ENCODE measurements at places on chromosomes 2 and 18. TPM values are rescaled to one million over a fixed set of nuclear protein-coding genes. Genes with fewer than 3 reads are reported as not detected.
A peak's percentile ranks its signal among the peaks of the same experiment; 100 is the strongest.

DNA sequence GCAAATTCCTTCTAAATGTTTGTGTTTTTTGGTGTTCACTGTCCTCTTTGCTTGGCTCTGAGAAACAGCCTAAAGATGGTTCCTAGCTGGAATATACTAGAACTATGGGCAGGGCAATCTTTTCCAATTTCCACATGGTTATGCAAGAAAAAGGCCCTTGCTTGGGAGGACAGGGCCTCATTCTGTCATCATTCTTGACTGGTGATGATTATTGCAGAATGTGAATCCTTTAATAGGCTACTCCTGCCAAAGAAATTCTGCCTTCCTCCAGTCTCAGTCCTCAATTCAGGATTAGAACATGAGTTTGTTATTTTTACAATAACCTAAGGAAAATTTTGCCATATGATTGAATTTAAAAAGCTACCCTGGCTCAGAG lies 218.7 kb downstream of the HNMT start:
- no peaks in the 10 kb centered on the region for H3K36me3 ChIP-seq
- H3K27me3 ChIP-seq, result no peaks in the 10 kb centered on the region
- no peaks in the 10 kb centered on the region for H3K4me1 ChIP-seq
- H3K27ac ChIP-seq, result no peak overlapping the region
- H3K4me3 ChIP-seq, result no peak overlapping the region

Gene CMPK2
- 1.1 TPM for total RNA-seq

Gene FBXO15
- total RNA-seq, result 0.77 TPM

- no peak overlapping the region for H3K4me3 ChIP-seq
- H3K4me1 ChIP-seq, result peaks cover 4% of the 10 kb centered on the region
- DNase-seq, result no peak
- H3K27ac ChIP-seq, result no peak overlapping the region
Observed at GRCh38 chr2:157486596-157487270, 42.8 kb upstream of the CYTIP start.

DNA sequence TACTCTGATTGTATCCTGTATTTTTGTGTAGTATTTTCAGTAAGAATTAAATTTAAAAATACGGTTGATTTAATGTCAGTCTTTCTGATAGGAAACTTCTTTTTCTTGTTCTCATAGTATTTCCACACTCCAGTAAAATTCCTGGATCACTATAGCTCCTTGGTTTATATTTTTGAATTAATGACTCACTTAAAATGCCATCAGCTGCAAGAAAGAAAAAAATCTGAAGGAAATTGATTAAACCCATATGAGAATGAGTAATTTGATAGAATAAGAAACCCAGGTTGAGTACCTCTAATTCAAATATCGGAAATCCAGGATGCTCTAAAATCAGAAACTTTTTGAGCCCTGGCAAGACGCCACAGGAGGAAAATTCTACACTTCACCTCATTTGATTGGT lies 186.8 kb upstream of the RND3 start:
- DNase-seq, result no peak
- H3K4me1 ChIP-seq, result no peaks in the 10 kb centered on the region
- H3K4me3 ChIP-seq, result no peak overlapping the region
- no peaks in the 10 kb centered on the region for H3K36me3 ChIP-seq
- no peaks in the 10 kb centered on the region for H3K27me3 ChIP-seq

Gene STAT4
- 54.7 TPM for total RNA-seq

DNA sequence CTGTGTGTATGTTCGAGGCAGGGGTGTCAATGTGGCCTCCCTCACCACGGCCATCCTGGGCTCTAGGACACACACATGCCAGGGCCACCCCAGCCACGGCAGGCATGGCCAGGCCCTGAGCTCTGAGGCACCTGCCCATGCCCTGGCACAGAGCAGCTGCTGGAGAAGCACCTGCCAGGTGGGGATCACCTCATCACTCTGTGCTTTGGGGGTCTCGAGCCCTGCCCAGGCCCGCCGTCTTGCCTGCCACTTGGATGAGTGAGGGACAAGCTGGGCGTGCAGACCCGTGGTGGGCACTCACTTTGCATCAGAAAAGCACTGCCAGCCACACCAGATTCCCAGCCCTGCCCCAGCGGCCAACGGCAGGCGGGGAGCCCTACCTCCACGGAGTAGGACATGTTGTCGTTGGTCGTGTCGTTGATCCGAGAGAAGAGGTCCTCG lies 33.1 kb downstream of the KIF1A start:
- H3K27me3 ChIP-seq, result no peaks in the 10 kb centered on the region
- H3K36me3 ChIP-seq, result no peaks in the 10 kb centered on the region

Gene FAM168B
- 97.6 TPM for total RNA-seq

Gene IL1RN
- total RNA-seq, result 1.2 TPM

GRCh38 chr2:123769001-123769400 lies 256.1 kb upstream of the CNTNAP5 start:
- no peak for DNase-seq
- no peaks in the 10 kb centered on the region for H3K36me3 ChIP-seq
- no peaks in the 10 kb centered on the region for H3K4me1 ChIP-seq
- H3K27me3 ChIP-seq, result no peaks in the 10 kb centered on the region
- no peak overlapping the region for H3K4me3 ChIP-seq

- DNase-seq, result no peak
- no peaks in the 10 kb centered on the region for H3K36me3 ChIP-seq
- no peaks in the 10 kb centered on the region for H3K4me1 ChIP-seq
- no peak overlapping the region for H3K4me3 ChIP-seq
- H3K27ac ChIP-seq, result no peak overlapping the region
Observed at GRCh38 chr18:59308938-59309260, 9.6 kb downstream of the CPLX4 start.

Gene MAPK4
- total RNA-seq, result not detected

DNA sequence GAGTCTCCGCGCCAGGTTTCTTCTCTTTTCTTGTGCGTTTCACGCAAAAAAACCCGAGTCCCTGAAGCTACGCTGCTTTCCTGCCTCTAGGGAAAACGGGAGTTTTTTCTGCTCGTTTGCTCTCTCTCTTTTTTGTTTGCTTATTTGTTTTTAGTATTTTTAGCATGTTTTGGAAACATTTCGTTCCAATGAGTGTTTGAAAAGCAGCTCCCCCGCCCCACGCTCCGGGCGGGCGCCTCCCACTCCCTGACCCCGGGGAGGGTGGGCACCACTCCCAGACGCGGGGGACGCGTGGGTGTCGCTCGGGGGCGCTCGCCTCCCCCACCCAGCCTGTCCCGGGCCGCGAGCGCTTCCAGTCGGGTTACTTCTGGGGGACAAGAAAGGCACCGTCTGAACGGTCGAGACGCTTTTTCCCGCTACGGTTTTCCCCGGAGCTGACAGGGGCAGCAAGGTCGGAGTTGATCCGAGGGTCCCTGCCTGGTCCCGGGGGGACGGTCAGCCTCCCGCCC lies 446 bp upstream of the EFHD1 start:
- no peak overlapping the region for H3K27ac ChIP-seq
- peaks cover 25% of the 10 kb centered on the region for H3K27me3 ChIP-seq
- H3K4me3 ChIP-seq, result peak overlapping the region; percentile 8
- no peaks in the 10 kb centered on the region for H3K4me1 ChIP-seq

DNA sequence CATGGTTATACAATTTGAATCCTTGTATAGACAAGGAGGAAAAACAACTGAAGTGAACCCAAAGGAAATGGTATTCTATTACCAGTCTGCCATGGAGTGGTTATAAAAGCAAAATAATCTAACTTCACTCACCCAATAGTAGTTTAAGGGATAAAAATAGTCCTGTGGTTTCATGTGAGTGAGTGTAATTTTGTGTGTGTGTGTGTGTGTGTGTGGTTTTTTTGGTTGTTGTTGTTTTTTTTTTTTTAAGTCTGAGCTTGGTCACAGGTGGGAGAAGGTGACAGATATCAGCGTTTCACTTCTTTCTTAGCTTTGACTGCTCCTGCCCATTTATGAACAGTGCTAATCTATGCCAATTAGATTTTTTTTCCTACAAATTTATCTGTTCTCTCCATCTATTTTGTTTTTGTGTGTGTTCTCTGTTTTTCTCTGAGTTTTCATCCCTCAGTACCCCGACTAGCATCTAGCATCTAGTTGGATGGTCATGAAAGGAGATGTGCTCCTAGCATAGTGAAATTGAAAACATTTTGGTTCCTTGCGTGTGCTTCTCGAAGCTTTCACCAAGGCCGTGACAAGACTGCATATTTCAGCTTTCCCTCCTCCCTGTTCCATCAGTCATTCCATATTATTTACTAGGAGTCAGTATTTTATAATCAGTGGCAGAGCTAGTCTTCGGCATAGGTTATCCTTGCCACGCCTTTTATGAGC lies 200.1 kb upstream of the DTNA start:
- no peaks in the 10 kb centered on the region for H3K27me3 ChIP-seq
- no peak for DNase-seq
- no peaks in the 10 kb centered on the region for H3K36me3 ChIP-seq
- H3K4me1 ChIP-seq, result no peaks in the 10 kb centered on the region

DNA sequence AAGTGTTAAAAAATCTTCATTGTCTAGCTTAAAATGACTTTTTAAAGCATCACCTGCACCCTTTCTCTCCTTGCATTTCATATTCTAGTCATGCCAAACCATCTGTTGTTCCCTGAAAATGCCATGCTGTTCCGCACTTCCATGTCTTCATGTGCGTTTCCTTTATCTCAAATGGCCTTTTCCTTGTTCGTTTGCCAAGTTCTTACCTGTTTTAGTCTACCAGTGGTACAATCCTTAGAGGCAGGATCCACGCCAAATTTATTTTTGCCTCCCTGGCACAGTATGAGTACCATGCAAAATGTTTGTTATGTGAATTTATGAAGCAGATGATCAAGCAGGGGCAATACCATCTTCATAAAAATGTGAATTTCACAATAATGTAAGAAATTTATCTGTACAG lies 37.0 kb downstream of the TMEFF2 start:
- DNase-seq, result no peak
- H3K4me1 ChIP-seq, result peaks cover 10% of the 10 kb centered on the region
- H3K4me3 ChIP-seq, result no peak overlapping the region

- H3K4me1 ChIP-seq, result no peaks in the 10 kb centered on the region
- H3K4me3 ChIP-seq, result no peak overlapping the region
- no peaks in the 10 kb centered on the region for H3K27me3 ChIP-seq
- DNase-seq, result no peak
- no peak overlapping the region for H3K27ac ChIP-seq
Observed at GRCh38 chr2:102091908-102092307, 50.6 kb upstream of the IL1R1 start.

DNA sequence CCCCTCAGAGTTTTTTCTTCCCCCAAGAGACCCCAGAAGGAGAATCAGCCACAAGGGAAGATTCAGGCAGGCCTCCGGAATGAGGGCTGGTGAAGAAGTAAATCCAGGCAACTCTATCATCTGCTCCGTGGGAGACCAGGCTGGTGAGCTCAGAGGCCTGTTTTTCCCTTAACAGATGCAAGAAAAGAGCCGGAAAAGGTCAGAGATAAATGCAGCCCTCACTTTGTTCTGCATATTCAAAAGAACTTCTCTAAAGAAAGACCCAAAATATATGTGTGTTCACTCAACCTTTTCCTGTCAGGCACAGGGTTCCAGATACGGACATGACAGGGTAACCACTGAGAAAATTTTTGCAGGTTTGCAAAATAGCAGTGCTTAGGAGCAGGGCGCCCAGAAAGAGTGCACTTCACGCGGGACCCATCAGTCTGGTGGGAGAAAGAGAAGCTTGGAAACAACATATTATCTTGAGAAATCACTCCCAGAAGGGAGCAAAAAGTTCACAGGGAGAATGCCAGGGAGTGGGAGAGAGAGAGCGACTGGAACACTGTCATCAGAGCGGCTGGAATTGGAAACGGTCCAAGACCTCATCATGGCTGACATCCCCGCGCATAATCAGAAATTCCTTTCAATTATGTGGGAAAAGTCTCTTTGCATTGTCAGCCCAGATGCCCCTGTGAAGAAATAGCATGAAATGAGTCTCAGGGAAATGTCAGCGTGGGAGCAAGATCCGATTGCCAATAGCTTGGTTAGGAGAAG lies 244.8 kb upstream of the SLC14A2 start:
- H3K4me3 ChIP-seq, result no peak overlapping the region
- no peaks in the 10 kb centered on the region for H3K27me3 ChIP-seq
- no peaks in the 10 kb centered on the region for H3K36me3 ChIP-seq
- DNase-seq, result no peak

DNA sequence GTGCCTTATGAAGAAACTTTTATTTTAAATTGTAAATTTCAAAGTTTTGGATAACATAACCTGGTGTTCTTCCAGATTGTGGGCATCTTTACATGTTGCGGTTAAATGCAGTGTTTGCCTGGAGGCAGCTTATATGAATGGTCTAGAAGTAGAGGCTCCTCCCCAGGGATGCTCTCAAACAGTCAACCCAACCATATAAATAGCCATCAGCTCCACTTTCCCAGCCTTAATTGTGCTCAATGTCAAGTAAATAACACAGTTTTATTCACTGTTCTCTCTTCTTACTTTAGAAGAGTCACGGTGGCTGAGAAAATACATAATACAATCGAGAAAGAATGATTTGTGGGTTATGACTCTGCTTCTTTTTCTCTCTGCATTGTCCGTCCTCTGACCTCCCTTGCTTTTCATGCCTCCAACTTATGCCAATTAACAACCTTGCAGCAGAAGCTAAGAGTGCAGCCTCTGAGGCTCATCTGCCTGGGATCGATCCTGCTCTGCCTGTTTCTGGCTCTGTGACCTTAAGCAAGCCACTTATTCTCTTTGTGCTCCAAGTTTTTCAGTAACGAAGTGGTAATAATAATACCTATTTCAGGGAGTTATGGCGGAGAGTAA lies 100.3 kb downstream of the DAW1 start:
- H3K27ac ChIP-seq, result no peak overlapping the region
- H3K27me3 ChIP-seq, result no peaks in the 10 kb centered on the region
- no peaks in the 10 kb centered on the region for H3K4me1 ChIP-seq
- H3K36me3 ChIP-seq, result no peaks in the 10 kb centered on the region

Gene RAD51AP2
- total RNA-seq, result not detected

GRCh38 chr2:58677748-58678147 lies 436.6 kb upstream of the FANCL start:
- H3K27me3 ChIP-seq, result no peaks in the 10 kb centered on the region
- no peak overlapping the region for H3K4me3 ChIP-seq
- no peaks in the 10 kb centered on the region for H3K36me3 ChIP-seq

Gene APCDD1
- not detected for total RNA-seq

GRCh38 chr2:204239411-204240165 lies 303.0 kb downstream of the ICOS start:
- H3K36me3 ChIP-seq, result no peaks in the 10 kb centered on the region
- H3K27ac ChIP-seq, result no peak overlapping the region
- no peak for DNase-seq
- no peak overlapping the region for H3K4me3 ChIP-seq

GRCh38 chr2:15731213-15731888 lies 139.7 kb downstream of the DDX1 start:
- no peaks in the 10 kb centered on the region for H3K27me3 ChIP-seq
- H3K27ac ChIP-seq, result no peak overlapping the region
- no peaks in the 10 kb centered on the region for H3K4me1 ChIP-seq
- no peak overlapping the region for H3K4me3 ChIP-seq
- DNase-seq, result no peak
- H3K36me3 ChIP-seq, result no peaks in the 10 kb centered on the region

Gene GPR17
- total RNA-seq, result not detected

Gene CCBE1
- total RNA-seq, result not detected

DNA sequence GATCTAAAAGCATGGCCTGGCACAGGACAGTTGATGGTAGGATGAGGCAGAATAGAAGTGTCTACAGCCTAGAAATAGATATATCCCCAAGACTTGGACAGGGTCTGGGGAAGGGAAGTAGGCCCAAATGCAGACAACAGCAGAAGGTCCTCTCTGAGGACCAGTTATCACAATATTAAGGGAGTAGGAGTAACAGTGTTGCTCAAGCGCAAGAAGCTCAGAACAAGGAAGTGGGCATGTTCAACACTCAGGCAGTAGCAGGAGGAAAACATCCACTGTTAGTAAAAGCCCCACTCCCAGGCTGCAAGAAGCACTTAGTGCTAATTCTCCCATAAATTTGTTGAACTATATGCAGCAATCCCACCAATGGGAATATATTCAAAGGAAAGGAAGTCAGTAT lies 314.7 kb downstream of the METTL4 start:
- DNase-seq, result no peak
- H3K36me3 ChIP-seq, result no peaks in the 10 kb centered on the region
- no peaks in the 10 kb centered on the region for H3K4me1 ChIP-seq
- no peak overlapping the region for H3K27ac ChIP-seq
- no peak overlapping the region for H3K4me3 ChIP-seq

Data from CD8-positive, alpha-beta memory T cell (primary cell).